Purkinje cell (primary cell): ENCODE measurements at places on chromosomes 5 and 9. TPM values are rescaled to one million over a fixed set of nuclear protein-coding genes. Genes with fewer than 3 reads are reported as not detected.

The CDC20B gene
- 0.21 TPM in 1 of 2 replicates, not detected in the other for polyA plus RNA-seq

The CCNI2 gene
- polyA plus RNA-seq: 141 and 152 TPM in 2 replicates

The PLAA gene
- polyA plus RNA-seq: 20.3 and 23.8 TPM in 2 replicates

The MAMDC4 gene
- 0.12 and 0.14 TPM in 2 replicates for polyA plus RNA-seq

The HTR4 gene
- not detected in 2 replicates for polyA plus RNA-seq

The LRRC19 gene
- 0.30 TPM in 1 of 2 replicates, not detected in the other for polyA plus RNA-seq

The SLC1A1 gene
- polyA plus RNA-seq: 5.2 and 10.8 TPM in 2 replicates

The CARD6 gene
- polyA plus RNA-seq: 0.22 TPM in 1 of 2 replicates, not detected in the other

The PCDHA1 gene
- polyA plus RNA-seq: 5.3 and 10.1 TPM in 2 replicates

The LCN12 gene
- not detected in 2 replicates for polyA plus RNA-seq

The ASPN gene
- polyA plus RNA-seq: 0.70 and 0.83 TPM in 2 replicates

The ECM2 gene
- polyA plus RNA-seq: 9.1 and 10.2 TPM in 2 replicates

The GPR151 gene
- not detected in 2 replicates for polyA plus RNA-seq

The IL17B gene
- not detected in 2 replicates for polyA plus RNA-seq

The BAAT gene
- 0.71 and 4.1 TPM in 2 replicates for polyA plus RNA-seq

The SPZ1 gene
- not detected in 2 replicates for polyA plus RNA-seq

The STX17 gene
- 15.1 and 21.4 TPM in 2 replicates for polyA plus RNA-seq

The ARHGEF28 gene
- 2.6 and 2.8 TPM in 2 replicates for polyA plus RNA-seq

The EIF4EBP3 gene
- 5.5 and 7.7 TPM in 2 replicates for polyA plus RNA-seq

The SECISBP2 gene
- 19.9 and 20.1 TPM in 2 replicates for polyA plus RNA-seq

The CBY3 gene
- polyA plus RNA-seq: not detected in 2 replicates
